A549 treated with dexamethasone at 1 μM for 4 hours (cell line): ENCODE measurements at places on chromosomes 6 and 20. TPM values are rescaled to one million over a fixed set of nuclear protein-coding genes. Genes with fewer than 3 reads are reported as not detected.

Gene TMEM14B
- 107 to 138 TPM (median 113 TPM) in 5 replicates for total RNA-seq

Gene DNAH8
- total RNA-seq, result not detected in 5 replicates

Gene MEP1A
- not detected in 5 replicates for total RNA-seq

Gene RIPPLY2
- total RNA-seq, result 0.31 to 0.49 TPM (median 0.39 TPM) in 4 of 5 replicates, not detected in the other

Gene WFDC12
- total RNA-seq, result not detected in 5 replicates

Gene FOXA2
- total RNA-seq, result 14.2 to 21.2 TPM (median 18.8 TPM) in 5 replicates

Gene STX7
- 20.6 to 26.0 TPM (median 24.4 TPM) in 5 replicates for total RNA-seq

Gene PLCB4
- 14.9 to 25.2 TPM (median 20.0 TPM) in 5 replicates for total RNA-seq

Gene HLA-DRB5
- not detected in 5 replicates for total RNA-seq

Gene VSX1
- total RNA-seq, result 0.69 to 1.3 TPM (median 0.88 TPM) in 5 replicates

Gene PSMB1
- total RNA-seq, result 229 to 245 TPM (median 237 TPM) in 5 replicates

Gene TRDN
- not detected in 5 replicates for total RNA-seq

Gene TCP11
- total RNA-seq, result not detected in 5 replicates

Gene SNPH
- total RNA-seq, result 3.1 to 4.5 TPM (median 4.2 TPM) in 5 replicates

Gene CNR1
- 1.2 to 2.0 TPM (median 1.7 TPM) in 5 replicates for total RNA-seq

Gene CCDC170
- total RNA-seq, result 0.02 to 0.11 TPM (median 0.07 TPM) in 5 replicates

Gene LST1
- total RNA-seq, result 0.11 TPM in 1 of 5 replicates, not detected in the others

Gene FNDC11
- total RNA-seq, result 0.14 to 0.38 TPM (median 0.24 TPM) in 5 replicates

Gene C20orf202
- 0.05 to 0.08 TPM (median 0.07 TPM) in 3 of 5 replicates, not detected in the others for total RNA-seq

Gene CDH4
- 6.5 to 10.5 TPM (median 8.9 TPM) in 5 replicates for total RNA-seq

Gene TREML2
- total RNA-seq, result not detected in 5 replicates

Gene PRSS35
- total RNA-seq, result 0.06 to 0.16 TPM (median 0.08 TPM) in 5 replicates

Gene ULBP2
- 3.5 to 4.2 TPM (median 3.8 TPM) in 5 replicates for total RNA-seq

Gene TSHZ2
- not detected in 5 replicates for total RNA-seq

Gene LHFPL5
- 0.08 to 0.17 TPM (median 0.16 TPM) in 3 of 5 replicates, not detected in the others for total RNA-seq

Gene SLC17A2
- total RNA-seq, result not detected in 5 replicates

Gene POM121L2
- total RNA-seq, result 0.02 TPM in 1 of 5 replicates, not detected in the others

Gene PLEKHG1
- total RNA-seq, result 0.39 to 0.75 TPM (median 0.65 TPM) in 5 replicates

Gene FAM209B
- total RNA-seq, result 0.17 to 0.48 TPM (median 0.28 TPM) in 5 replicates

Gene DEFB132
- total RNA-seq, result not detected in 5 replicates

Gene MYH7B
- 0.03 to 0.18 TPM (median 0.16 TPM) in 5 replicates for total RNA-seq

Gene OVOL2
- total RNA-seq, result 0.21 to 0.43 TPM (median 0.33 TPM) in 4 of 5 replicates, not detected in the other

Gene STX11
- 1.8 to 2.5 TPM (median 2.4 TPM) in 5 replicates for total RNA-seq

Gene RNF146
- 9.3 to 12.1 TPM (median 11.4 TPM) in 5 replicates for total RNA-seq

Gene CYP24A1
- total RNA-seq, result 41.9 to 75.1 TPM (median 65.6 TPM) in 5 replicates

Gene NHSL1
- 2.4 to 5.8 TPM (median 4.9 TPM) in 5 replicates for total RNA-seq

Gene CNKSR3
- 10.2 to 13.0 TPM (median 11.6 TPM) in 5 replicates for total RNA-seq

Gene GGT7
- total RNA-seq, result 5.3 to 7.8 TPM (median 6.6 TPM) in 5 replicates

Gene RAET1E
- 1.8 to 3.1 TPM (median 2.8 TPM) in 5 replicates for total RNA-seq
